ENCODE measurements at places on chromosomes 4 and X.
A peak's percentile ranks its signal among the peaks of the same experiment; 100 is the strongest.

- no peak for DNase-seq
Observed at GRCh38 chrX:153052534-153052933, 3.7 kb upstream of the PNMA3 start.

GRCh38 chr4:67765401-67765800 is 11.2 kb upstream of the GNRHR start:
- DNase-seq: no peak

- no peak for DNase-seq
Observed at GRCh38 chrX:10190367-10190766, 33.6 kb downstream of the CLCN4 start.

DNA sequence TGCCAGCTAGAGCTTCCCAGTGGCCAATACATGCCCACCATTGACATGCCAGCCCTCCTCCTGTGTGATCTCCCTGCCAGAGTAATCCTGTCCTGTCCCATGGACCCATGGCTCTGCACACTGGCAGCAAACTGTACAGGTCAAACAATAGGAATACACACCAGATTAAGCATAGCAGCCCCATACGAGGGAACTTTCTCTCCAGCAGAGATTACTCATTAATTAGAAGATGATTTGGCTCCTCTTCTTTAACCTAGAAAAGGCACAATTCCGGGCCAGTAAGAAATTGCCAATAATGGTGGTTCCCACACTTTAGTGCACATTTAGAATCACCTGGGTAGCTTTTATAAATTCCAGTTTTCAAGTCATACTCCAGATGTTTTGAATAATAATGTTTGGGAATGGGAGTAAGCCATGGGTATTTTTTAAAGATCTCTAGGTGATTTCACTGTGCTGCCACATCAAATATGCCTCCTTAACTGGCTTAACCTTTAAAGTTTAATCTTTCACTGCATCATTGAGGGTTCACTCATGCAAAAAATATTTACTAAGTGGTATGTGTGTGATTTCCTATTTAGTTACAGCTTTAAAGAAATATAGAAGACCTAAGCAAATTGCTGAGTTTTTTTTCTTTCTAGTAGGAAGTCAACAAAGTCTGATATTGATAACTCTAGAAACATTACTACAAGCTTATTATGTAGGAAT is 277.6 kb upstream of the NWD2 start:
- no peak for DNase-seq

DNA sequence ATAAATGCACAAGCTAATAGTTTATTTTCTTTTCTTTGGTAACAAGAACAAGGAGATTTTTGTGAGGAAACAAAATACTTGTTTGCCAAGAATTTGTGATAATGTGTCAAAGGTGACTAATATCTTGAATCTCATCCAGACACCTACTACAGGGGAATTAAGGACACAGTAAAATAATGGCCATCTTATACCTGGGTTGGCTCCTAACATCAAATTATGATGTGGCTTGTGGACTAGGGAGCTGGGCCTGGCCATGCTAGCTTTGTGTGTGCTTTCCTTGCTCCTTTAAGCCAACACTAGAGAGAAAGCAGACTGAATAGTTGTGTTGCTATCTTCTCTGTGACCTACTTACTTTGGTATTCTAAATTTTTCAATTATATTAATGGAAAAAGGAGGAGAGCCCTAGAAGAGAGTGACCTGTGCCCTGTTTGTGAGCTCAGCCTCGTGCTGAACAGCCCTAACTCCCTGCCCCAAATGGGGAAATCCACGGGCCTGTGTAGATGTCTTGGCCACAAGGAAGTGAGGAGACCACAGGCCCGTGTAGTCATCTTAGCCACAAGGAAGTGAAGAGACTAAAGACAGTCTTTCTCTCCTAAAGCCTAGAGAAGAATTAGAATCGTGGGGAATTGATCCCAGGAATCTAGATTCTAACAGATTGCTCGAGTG is 23.3 kb downstream of the ARHGAP24 start:
- peak; percentile 19 for DNase-seq

GRCh38 chr4:89898304-89898716 is 3.7 kb downstream of the MMRN1 start:
- DNase-seq: no peak

GRCh38 chrX:26387906-26388305 is 171.9 kb downstream of the MAGEB5 start:
- no peak for DNase-seq

DNA sequence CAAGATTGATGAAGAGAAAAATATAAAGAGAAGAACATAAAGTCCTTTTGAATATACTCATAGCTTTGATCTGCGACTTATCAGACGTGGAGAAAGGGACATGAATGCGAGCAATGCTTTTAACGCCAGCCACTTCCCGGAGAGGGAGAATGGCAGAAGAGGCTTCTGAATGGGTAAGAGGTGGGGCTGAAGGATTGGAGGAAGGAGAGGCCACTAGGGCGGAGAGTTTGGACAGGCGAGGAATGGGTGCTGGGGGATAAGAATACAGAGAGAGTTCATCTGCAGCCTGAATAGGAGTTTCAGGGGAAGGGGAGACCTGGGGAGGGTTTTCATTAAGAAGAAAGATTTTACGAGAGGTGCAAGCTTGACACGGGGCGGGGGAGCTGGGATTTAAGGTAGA is 2534.9 kb downstream of the PCDH7 start:
- DNase-seq: no peak

GRCh38 chr4:129138810-129139496 is 43.0 kb downstream of the C4orf33 start:
- DNase-seq: no peak

DNA sequence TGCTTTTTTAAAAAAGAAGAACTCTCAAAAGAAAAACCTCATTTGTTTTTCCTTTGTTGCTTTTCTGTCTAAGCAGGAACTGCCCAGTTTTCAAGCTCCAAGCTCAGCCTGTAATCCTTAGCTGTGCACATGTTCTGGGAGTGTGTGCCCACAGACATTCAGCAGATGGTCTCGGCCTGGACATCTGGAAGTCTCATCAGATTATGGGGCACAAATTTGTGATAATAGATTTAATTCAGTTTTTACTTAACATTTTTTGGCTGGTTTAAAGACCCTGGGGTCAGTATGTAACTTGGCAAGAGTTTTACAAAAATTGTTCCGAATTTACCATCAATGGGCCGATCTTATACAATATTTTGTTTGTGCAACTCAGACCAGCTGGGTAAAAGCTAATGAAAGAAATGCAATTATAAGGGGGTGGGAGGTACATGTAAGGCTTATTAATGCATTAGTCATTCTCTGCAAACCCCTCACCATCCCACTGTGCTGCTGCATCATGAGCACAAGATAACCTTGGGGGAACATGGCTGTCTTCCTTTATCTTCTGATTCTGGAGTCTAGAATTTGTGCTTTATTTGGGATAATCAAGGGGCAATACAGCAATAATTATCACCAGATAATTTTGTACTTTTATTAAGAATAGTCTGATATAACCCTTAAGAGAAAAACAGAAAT is 86.9 kb upstream of the PHOX2B start:
- no peak for DNase-seq

DNA sequence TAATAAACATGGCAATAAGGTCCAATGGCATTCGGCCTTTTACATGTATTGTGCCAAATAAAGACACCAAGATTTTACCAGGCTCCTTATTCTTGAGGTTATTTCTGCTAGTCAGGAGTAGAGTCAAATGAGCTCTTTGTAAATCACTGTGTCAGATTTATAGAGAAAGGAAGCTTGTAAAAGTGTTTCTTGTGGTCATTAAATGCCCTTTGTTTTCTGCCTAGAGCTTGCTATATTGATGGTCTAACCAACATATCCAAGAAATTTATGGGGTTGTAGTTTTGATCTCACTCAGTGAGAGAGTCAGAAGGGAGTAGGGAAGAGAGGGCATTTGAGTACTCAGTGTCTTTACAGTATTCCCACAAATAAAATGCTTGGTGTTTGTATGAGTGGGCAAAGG is 86.2 kb upstream of the FRMPD4 start:
- DNase-seq: no peak

- peak; percentile 89 for DNase-seq
Observed at GRCh38 chr4:5893004-5893580, at the start of gene CRMP1. Gene CRMP1, minus strand, starts transcription at chr4:5893086. Its CDS starts 117 bp downstream, at chr4:5892969.

DNA sequence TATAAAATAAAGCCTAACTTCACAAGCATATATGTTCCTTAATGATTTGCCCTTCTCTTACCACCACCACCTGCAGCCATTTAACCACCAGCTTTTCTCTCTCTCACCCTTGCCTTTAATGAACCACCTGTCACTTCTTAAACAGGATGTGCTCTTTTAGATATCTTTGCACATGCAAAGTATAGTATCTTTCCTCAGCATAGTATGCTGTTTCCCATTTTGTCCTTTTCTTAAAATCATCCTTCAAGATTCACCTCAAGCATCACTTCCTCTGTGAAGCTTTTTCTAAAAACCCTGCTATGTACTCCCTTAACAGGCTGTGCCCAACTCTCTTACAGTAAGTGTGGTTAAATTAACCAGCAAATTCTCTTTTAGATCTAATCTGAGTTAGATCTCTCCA is 8.2 kb upstream of the CNOT6L start:
- no peak for DNase-seq

GRCh38 chr4:13966231-13967195 is 339.0 kb upstream of the BOD1L1 start:
- DNase-seq: no peak

DNA sequence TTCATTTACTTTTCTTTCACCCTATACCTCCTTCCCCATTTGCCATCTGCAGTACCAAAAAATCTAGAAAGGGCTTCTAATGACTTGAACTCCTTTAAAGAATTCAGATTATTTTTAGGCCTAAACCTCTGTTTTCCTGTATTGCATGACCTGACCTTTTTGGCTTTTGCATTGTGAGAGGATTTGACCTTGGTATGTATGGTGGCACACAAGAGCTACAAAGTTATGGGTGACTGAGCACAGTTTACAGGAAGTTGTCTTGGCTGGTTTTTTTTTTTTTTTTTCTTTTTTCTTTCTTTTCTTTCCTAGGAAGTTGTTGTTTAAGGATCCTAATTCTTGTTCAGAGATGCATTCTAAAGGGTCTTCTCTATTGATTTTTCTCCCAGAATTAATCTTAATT is 32.0 kb upstream of the MTMR8 start:
- no peak for DNase-seq

DNA sequence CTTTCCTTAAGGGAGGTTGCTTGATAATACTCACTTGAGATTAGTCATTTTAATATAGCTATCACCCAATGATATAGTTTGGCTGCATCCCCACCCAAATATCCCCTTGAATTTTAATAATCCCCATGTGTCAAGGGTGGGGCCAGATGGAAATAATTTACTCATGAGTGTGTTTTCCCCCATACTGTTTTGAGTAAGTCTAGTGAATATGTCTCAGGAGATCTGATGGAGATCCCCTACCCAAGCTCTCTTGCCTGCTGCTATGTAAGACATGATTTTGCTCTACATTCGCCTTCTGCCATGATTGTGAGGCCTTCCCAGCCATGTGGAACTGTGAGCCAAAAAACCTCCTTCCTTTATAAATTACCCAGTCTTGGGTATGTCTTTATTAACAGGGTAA is 539.7 kb upstream of the GRID2 start:
- no peak for DNase-seq

DNA sequence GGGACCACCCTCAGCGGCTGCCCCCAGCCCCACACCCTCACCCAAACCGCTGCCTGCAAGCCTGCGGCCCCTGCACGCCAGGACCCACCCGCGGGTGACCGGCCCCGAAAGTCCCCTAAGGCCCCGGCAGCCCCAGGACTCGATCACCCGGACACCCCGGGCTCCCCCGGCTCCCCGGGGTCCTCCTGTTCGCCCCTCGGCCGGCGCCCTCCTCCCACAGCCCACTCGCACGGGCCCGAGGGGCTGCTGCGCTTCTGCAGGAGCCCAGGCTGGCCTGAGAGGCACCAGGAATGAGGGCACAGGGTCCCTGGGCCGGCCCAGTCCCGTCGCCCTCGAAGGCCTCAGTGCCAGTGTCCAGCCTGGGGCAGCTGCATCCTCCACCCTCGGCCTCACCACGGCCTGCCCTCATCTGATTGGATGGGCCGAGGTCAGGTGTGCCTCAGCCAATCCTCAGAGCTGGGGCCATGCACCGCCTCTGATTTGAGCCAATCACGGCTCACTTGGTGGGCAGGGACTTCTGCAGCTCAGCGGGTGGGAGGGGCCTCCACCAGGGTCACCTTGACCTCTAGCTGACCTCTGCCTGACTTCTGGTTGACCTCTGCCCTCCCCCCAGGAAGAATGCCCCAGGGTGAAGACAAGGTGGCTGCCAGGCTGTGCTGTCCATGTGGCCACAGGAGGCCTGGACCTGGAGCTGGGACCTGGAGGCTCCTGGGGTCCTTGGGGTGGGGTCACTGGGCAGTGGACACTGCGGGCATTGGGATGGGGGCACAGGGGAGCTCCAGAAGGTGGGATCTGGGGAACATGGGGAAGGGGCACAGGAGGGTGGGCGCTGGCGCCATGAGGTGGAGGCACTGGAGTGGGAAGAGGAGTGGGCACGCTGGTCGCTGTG is 97.6 kb upstream of the NKX1-1 start:
- peak; percentile 80 for DNase-seq

- DNase-seq: no peak
Observed at GRCh38 chr4:118400356-118400755, 47.6 kb upstream of the PRSS12 start.

DNA sequence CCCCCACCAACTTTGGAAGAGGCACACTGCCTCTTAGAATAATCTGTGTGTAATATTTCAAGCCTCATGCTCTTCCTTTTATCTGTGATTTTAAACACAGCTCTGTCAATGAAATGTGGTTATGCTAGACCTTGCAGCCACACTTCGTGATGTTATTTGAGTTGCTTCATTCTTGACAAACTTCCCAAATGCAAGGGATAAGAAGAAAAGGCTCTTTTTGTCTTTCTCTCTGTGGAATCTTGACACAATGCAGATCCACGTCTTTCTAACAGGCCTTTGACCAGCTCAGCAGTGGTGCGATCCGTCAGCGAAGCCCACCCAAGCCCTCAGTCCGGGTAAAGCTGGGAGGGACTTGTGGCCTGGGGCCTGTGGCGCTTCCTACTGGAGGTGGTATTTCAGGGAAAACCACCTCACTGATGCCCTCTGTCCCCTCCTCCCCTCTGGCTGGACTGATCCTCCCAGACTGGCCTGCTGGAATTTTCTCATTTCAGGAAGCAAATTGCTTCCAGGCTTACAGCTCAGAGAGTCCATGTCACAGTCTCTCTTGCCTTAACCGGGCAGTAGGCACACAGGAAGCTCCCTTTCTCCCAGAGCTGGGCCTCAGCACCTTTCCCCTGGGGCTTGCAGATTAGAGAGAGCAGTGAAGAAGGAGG is 19.5 kb upstream of the CCKAR start:
- DNase-seq: no peak

DNA sequence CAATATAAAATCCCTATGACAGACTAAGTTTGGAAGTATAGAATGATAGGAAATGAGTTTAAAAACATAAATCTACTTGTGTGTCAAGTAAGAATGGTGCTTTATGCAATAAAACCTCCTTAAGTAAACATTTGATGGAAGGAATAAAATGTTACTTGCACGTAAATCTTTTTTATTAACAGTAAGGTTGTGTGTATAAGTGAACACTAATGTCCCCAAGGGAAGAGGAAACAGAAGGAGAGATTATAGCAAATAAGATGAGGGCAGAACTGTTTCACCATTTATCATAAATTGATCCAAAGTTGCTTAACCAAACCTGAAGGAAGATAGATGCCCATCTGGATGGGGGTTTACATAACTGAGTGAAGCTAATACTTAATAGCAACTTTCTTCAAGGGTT is 86.8 kb downstream of the FRMPD4 start:
- DNase-seq: no peak
